ENCODE measurements at places on chromosomes 7 and 10.

DNA sequence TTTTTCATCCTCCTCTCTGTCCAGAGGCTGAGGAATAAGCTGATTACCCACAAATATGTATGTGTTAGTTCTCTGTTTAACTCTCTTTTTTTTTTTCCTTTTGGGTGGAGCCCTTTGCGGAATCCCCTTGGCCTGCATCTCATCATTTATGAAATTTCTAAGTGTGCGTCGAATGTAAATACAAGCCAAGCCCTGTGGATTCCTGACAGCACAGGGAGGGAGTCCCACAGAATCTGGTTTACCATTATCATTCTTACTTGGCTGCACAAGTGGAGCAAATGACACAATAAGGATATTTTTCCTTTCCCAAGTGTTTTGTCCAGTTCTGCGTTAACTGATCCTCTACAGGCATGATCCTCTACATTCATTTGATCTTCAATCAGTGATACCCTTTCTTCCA, 11.4 kb downstream of the STK31 start:
- DNase-seq: no peak

- no peak for DNase-seq
These were observed 43.0 kb upstream of the CDK1 start for GRCh38 chr10:60735244-60735643.

DNA sequence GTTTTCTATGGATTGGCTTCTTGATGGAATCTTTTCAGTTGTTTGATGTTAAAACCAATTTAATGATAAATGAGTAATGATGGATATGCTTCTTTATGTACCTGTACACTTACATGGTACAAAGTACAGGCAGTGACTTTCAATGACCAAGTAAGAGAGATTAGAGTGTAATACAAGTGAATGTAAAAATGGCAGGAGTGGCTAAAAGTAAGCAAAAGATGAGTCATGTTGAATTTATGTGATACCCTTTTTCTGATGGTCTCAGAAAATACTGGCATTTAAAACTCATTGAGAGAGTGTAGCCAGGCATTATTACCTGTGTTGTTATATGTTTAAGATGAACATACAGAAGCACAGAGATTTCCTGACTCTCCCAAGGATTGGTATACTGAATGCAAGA, 97.1 kb downstream of the GPR85 start:
- no peak for DNase-seq

DNA sequence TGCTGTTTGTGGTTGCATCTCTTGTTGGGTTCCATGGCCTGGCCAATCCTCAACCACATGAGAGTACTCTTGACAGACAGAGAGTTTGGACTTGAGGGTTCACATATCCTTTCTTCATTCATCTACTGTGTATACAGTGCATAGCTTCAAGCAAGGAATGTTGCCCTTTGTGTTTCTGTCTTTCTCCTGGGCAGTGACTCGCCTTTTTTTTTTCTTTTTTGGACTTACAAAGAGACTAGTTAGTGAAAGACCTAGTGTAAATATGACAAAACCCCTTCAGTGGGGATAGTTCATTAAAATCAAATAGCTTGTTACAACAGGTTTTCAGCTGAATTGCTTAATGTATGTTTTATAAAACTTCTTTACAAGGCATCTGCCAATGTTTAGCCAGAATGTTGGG, 290.2 kb downstream of the FGFR2 start:
- DNase-seq: no peak

- peak; percentile 65 for DNase-seq
These were observed 17.6 kb downstream of the DNAJB12 start for GRCh38 chr10:72337039-72337629.

GRCh38 chr10:79183468-79183865, 114.7 kb downstream of the ZMIZ1 start:
- no peak for DNase-seq

GRCh38 chr7:6127110-6127490, 95.9 kb downstream of the ANKRD61 start:
- no peak for DNase-seq

DNA sequence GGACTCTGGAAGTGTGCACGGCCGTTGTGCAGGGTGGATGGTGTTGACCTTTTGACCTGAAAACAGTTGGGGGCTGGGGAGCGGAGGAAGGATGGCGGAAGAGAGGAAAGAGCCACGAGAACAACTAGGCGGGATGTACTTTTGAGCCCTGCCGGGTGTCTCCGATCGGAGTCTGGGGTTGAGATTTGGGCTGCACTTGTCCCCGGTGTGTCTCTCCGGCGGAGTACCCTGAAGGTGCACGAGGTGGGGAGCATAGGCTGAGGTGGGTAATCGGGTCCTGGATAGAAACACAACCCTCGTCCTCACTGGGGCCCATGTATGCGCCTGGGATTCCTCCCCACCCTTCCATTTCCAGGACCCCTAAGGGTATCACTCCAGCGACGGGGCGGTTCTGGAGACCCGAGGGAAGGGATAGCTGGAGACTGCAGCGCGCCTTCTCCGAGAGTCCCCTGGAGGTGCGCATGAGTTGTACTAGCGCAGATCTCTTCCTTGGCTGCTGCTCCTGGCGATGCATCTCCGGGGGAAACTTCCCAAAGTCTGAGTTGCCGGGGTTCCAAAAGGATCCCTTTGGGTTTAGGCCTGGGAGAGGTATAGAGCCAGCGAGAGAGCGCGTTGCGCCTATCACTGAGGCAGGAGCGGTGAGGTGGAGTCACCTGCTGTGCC, 4.6 kb upstream of the HMX2 start:
- DNase-seq: no peak

Measured in stimulated activated CD4-positive, alpha-beta T cell treated with anti-CD3 and anti-CD28 coated beads, Interleukin-1b, Interleukin-23, amount 100 ng/mL, for 4 hours (primary cell).